ENCODE measurements at places on chromosomes 2 and 18. TPM values are rescaled to one million over a fixed set of nuclear protein-coding genes. Genes with fewer than 3 reads are reported as not detected.

DNA sequence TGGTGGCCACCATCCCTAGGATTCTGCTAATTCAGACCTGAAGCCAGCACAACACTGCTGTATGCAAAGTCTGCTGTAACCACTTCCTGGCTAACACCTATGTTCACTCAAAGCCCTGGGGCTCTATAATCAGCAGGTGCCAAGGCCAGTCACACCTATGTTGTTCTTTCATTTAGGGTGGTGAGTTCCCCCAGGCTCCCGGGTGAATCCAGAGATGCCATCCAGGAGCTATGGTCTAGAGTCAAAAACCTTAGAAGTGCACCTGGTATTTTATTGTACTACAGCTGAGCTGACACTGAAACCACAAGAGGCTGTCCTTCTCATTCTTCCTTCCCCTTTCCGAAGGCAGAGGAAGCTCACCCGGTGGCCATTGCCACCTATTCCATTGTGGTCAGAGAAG is 46.2 kb upstream of the CCDC141 start:
- DNase-seq = no peak

The ZDBF2 gene
- 17.7 TPM for total RNA-seq

The CD207 gene
- total RNA-seq = 0.79 TPM

- DNase-seq = no peak
Measured at GRCh38 chr2:171837736-171838135, 56.3 kb downstream of the SLC25A12 start.

Measured in testis (tissue), 5 donors.